ENCODE measurements at places on chromosomes 1 and 21.

- no peak for DNase-seq
These were observed 225.3 kb downstream of the KCTD3 start for GRCh38 chr1:215792446-215792845.

DNA sequence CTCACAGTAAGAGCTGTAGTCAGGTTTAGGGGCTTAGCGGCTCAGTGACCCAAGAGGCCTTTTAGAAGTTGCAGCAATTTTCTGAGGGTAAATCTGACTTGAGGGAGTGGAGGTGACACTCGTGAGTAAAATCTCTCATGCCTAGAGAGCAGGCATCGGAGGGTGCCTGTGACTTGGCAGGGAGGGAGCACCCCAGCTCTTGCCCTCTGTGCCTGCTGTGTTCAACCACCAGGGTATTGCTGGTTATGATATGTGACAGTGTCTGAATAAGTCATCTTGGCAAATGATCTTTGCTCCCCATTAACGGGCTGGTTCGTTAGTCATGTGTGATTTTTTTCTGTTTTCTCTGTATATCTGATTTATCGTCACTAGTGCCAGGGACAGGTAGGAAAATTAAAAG lies 5.9 kb downstream of the MAN1C1 start:
- no peak for DNase-seq

GRCh38 chr1:150971583-150972416 lies 2.8 kb downstream of the CERS2 start:
- peak; percentile 30 for DNase-seq

GRCh38 chr1:245748240-245748639 lies 593.5 kb downstream of the KIF26B start:
- DNase-seq: no peak

GRCh38 chr1:45008516-45008915 lies 2.6 kb downstream of the HECTD3 start:
- no peak for DNase-seq

GRCh38 chr1:112673592-112674439 lies 643 bp upstream of the MOV10 start:
- DNase-seq: peak; percentile 46

- no peak for DNase-seq
These were observed 2.2 kb upstream of the LYPD8 start for GRCh38 chr1:248757784-248758195.

GRCh38 chr1:117651616-117652015 lies 45.8 kb downstream of the TENT5C start:
- no peak for DNase-seq

GRCh38 chr21:44414291-44415072 lies 40.8 kb upstream of the LRRC3 start:
- no peak for DNase-seq

DNA sequence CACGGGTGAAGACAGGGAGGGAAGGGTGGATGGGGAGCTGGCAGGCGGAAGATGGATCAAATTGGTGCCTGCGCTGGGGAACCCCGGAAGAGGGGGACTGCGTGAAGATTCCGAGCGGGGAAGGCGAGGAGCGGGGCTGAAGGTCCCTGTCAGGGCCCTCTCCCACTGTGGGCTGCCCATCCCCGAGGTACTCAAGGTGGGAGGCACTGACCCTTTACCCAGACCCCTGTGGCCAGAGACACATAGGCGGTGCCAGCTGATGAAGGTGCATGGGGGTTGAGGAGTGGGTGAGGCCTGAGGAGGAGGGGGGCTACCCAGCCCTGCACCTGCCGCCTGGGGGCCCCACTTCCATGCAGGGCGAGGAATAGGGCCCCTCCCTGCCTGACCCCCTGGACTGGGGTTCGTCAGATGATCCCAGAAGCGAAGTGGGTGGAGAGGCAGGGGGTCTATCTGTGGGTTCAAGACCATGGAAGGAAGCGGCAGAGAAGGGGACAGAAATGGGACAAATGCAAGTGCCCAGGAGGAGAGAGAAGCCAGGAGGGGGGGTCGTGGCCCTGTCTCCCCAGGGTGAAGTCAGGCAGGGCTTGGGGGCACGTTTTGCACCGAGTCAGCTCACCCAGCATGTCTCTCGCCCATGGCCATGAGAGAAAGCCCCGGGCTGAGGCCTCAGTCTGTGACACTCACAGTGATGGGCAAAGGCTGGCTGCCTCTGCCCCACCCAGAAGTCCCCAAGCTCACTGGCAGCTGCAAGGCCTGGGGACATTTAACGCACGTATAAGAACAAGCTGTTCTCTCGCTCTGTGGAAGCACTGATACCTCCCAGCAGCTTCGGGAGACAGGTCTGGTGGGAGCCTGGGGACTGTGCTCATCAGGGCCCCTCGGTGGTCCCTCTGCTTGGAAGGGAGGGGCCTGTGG lies 7.0 kb upstream of the MMEL1 start:
- no peak for DNase-seq

GRCh38 chr1:232737917-232738316 lies 67.3 kb upstream of the MAP10 start:
- DNase-seq: no peak

GRCh38 chr1:28835237-28835650 lies 23.3 kb downstream of the OPRD1 start:
- no peak for DNase-seq

- DNase-seq: no peak
These were observed 17.9 kb downstream of the B3GALNT2 start for GRCh38 chr1:235486321-235486720.

DNA sequence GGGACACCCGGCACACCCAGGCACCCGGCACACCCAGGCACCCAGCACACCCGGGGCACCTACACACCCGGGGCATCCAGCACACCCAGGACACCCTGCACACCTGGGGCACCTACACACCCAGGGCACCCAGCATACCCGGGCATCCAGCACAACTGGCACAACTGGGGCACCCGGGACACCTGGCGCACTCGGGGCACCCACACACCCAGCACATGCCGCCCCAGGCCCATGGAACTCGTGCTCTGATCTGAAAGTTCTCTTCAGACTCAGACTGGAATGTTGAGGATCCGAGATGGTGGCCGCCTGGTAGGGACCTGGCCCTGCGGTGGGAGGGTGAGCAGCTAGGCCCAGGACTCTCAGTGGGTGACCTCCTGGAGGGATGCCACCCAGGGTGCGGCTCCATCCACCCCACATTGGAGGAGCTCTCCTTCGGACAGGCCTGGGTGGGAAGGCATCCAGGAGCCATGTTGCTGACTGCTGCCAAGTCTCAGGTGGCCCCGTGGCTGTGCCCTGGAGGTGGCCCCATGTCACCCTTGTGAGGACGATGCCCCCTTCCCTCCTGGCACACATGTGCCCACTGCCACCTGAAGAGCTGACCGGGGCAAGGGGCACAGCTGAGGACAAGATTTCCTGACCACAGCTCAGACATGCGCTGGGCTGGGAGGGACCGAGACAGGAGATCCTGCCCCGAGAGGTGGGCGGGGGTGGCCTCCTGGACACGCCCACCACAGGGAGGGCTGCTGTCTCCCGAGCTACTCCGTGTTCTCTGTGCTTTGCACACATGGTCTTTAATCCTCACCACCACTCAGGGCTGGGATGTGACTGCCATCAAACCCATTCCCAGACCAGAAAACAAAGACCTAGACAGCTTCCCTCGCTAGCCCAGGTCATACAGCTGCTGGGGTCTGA lies 37.0 kb downstream of the UBE2G2 start:
- DNase-seq: peak; percentile 12

GRCh38 chr1:246930830-246931548 lies 759 bp downstream of the AHCTF1 start:
- DNase-seq: peak; percentile 75

DNA sequence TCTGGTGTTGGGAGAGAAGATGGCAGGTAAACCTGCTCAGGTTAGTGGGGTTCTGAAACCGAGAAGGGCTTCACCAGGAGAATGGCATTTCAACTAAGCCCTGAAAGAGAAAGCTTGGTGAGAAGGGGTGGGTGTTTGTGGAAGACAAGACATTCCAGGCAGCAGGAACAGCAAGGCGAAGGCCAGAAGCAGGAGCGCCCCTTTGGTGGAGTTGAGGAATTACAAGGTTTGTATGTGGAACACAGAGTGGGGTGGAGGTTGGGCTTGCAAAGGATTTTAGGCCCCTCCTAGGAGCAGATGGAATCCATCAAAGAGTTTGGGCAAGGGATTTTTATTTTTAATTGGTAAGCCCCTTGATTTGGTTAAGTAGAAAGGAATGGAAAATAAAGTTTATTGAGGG lies 24.8 kb upstream of the ELOA start:
- DNase-seq: peak; percentile 43

- no peak for DNase-seq
These were observed 31.4 kb upstream of the TARDBP start for GRCh38 chr1:10980841-10981727.

- DNase-seq: no peak
These were observed 298.3 kb downstream of the GPATCH2 start for GRCh38 chr1:217332431-217333065.

DNA sequence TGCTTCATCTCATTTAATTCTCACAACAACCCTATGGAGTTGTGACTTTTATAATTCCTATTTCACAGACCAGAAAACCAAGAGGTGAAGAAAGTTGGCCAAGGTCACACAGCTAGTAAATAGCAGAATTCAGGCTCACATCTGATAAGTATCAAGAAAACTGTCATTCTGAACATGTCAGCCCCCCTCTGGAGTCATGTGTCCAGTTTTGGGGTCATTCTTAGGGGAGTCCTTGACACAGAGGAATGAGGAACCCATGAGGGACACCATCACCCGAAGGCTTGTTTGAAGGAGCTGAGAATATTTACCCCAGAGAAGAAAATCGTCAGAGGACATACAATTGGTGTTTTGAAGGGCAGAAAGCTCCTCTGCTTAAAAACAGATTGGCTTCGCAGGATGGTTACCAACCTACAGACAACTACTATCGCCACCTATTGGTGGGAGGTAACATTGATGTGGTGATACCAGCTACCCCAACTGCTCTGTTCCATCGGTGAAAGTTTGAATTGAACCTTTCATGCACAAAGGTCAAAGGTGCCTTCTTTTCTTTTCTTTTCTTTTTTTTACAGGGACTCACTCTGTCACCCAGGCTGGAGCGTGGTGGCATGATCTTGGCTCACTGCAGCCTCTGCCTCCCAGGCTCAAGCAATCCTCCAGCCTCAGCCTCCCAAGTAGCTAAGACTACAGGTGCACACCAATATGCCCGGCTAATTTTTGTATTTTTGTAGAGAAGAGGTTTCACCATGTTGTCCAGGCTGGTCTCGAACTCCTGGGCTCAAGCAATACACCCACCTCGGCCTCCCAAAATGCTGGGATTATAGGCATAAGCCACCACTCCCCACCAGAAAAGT lies 31.3 kb downstream of the NCMAP start:
- DNase-seq: peak; percentile 64

DNA sequence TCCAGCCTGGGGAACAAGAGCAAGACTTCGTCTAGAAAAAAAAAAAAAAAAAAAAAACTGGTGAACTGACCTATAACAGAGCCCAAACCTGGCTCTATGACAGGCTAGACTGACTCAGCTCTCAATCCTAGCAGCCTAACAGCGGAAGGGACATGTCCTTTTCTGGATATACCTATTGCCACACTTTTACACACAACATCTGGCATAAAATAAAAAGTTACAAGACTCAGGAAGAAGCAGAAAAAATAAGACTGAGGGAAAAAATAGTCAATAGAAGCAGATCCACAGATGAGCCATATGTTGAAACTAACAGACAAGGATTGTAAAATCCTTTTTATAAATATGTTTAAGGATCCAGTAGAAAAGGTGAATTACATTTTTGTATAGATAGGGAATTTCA lies 57.5 kb upstream of the IPO9 start:
- no peak for DNase-seq

GRCh38 chr21:36165356-36165755 lies 8.7 kb downstream of the DOP1B start:
- no peak for DNase-seq
